ENCODE measurements at places on chromosomes 3 and 15.

GRCh38 chr3:52866427-52866826, 30.9 kb downstream of the STIMATE start:
- DNase-seq: no peak

- DNase-seq: no peak
Observed at GRCh38 chr3:100032243-100032642, 82.1 kb downstream of the FILIP1L start.

DNA sequence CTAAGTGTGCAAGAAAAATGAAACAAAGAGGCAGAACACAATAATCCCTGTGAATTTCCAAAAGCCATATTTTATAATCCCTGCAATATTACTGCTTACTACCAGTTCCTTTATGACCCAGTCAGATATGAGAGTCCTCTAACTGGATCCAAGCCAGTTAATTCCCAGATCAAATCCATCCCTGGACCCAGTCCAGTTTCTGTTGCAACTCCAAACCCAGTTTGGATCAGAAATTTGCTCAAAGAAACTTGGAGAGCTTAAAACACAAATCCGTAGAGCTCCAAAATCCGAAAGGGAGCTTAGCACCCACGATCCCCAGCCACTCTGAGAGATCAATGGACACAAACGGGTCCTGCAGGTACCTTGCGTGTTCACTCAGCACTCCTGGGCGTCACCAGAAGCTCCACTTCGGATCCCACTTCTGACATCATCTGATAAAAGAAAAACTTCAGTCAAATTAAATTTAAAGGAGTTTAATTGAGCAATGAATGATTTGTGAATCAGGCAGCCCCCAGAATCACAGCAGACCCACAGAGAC, 32.6 kb upstream of the THUMPD3 start:
- DNase-seq: no peak

GRCh38 chr3:124492824-124493223, 237.4 kb upstream of the UMPS start:
- DNase-seq: peak; percentile 57

DNA sequence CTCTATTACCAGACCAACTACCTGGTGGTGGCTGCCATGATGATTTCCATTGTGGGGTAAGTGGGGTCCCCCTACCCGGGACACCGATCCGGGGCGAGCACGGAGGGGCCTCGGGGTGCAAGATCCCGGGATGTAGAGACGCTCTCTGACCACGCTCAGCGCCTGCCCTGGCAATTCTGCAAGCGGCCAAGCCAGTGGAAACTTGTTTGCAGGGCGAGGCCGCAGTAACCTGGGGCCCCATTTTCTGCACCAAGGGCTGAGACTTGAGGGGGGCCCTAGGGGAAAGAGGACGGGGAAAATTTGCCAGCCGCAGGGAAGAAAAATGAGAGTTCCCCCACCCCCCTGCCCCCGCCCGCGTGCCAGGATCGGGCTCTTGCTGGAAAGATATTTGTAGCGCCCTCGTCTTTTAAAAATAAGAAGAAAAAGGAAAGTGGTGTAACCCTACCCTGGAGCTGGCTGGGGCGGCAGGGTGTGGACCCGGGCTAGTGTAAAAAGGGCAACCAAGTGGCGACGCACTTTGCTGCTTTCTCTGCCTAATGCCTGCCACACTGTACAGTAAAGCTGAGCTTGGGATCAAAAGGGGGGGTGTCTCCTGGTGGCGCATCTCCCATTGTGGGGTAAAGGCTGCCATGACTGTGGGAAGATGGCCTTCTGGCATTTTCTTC, 563 bp downstream of the ARL6IP5 start:
- peak; percentile 76 for DNase-seq

DNA sequence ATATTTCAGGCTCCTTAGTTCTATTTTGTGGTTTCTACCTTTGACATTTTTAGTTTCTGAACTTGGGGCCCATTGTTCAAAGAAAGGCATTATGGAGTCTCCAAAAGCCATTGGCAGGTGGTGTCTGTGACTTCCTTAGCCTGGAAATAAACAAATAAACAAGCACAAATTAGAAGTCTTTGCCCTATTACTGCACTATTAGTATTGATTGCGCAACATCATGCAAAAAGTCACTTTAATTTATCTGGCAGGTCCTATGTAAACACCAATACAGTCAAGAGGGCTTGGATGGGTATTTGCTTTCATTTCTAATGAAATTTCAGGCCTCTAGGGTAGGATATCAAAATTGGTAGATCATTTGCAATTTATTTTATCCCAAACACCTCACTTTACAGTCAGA, 85.6 kb downstream of the LPP start:
- no peak for DNase-seq

DNA sequence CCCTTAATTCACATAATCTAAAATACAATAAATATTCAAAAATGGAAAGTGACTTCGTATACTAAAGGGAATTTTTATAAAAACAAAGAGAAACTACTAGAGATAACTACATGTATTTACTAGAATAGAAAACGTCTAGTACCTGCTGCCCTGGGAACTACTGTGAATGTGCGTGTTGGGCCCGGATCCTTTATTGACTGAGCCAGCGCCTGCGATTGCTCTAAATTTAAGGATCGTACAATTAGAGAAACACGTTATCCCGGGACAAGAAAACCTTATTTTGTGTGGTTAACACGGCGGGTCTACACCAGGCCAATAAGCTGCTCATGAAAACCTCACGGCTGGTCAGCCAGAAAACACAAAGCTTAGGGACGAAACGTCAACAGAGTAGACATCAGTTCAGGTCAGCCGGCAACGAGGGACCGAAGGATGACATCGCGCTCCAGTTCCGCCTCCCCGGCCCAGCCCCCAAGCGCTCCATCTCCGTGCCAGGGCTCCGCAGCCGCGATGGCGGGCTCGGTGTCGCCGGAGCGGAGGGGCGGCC, 555 bp downstream of the TM2D3 start:
- DNase-seq: no peak

- DNase-seq: peak; percentile 67
Observed at GRCh38 chr3:157103280-157103679, 56.7 kb downstream of the CCNL1 start.

DNA sequence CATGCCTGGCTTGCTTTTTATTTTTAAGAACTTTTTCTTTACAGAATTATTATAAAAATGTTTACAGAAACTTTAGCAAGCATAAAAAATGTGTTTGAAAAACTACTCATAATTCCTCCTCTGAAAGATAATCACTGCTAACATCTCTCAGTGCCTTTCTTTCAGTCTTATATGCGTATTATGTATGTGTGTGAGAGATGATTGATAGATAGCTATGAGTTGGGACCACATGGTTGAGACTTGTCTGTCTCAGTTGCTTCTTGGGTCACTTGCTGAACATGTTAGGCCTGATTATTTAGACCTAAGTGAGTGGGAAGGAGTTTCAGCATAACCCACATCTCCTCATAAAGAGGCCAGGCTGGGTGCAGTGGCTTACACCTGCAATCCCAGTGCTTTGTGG, 11.1 kb downstream of the MAP6D1 start:
- no peak for DNase-seq

DNA sequence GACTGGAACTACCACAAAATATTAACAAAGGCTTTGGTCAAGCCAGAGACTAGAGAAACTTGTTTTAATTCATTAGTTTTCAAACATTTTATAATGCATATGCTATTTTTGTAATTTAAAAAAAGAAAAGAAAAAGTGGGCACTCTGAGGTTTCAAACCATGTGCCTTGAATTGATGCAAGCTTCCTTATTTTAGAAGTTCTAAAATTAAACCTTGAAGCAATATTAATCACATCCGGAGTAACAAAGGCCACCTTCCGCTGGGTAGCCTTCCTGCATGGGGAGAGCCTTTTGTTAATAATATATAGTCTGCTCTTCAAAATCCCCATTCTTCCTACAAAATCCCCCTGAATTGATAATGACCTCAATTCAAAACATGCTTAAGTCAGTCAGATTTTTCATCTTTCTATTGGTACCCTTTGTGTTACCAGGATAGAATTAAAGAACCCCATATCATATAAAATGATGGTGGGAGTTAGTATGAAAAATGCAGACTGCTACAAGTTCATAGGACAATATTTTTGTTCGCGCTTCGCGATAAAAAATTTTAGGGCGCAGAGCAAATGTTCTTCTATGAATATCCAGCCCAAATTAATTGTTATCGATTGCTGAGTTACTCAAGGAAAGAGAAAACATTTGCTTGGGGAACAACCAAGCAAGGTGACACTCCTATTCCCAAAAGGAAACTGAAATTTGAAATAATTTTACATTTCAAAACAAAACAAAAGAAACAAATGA, 30.6 kb downstream of the LDHAL6B start:
- DNase-seq: no peak

All from activated CD4-positive, alpha-beta T cell treated with anti-CD3 and anti-CD28 coated beads, Interleukin-2, amount 10 ng/mL, durations not matched to agents 24 days and 14 days (primary cell).